ENCODE measurements at places on chromosomes 6 and 20.

- DNase-seq, result no peak
Observed at GRCh38 chr6:77686931-77687330, 34.1 kb downstream of the MEI4 start.

DNA sequence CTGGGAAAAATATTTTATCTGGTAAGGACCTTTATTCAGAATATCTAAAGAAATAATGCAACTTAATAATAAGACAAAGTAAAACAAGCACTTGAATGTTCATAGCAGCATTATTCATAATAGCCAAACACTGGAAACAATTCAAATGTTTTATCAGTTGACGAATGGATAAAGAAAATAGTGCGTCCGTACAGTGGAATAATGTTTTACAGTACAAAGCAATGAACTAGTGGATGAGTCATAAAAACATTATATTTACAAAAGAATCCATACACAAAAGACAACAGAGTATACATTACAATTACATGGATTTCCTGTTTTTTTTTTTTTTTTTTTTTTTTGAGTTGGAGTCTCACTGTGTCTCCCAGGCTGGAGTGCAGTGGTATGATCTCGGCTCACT, 12.7 kb downstream of the SMAP1 start:
- DNase-seq, result no peak

DNA sequence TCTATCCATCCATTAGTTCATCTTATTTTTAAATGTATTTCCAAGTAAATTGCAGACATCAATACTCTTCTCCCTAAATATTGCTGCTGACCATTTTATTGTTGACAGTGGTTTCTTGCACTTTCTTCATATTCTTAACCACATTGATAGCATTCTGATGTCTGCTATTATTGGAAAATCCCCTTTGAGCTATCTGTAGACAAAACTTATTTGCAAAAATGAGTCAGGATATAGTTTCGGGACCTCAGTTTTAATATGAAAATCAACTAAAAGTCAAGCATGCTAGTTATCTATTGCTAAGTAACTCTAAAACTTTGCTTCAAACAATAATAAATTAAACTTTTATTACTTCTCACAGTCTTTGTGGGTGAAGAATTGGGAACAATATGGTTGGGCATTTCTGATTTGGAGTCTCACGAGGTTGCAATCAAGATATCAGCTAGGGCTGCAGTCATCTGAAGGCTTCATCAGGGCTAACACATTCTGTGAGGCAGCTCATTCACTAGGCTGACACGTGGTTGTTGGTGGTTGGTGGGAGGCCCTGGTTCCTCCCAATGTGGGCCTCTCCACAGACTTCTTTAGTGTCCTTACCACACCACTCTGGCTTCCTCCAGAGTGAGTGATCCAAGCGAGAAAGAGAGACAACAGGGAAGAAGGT, 32.7 kb downstream of the CD109 start:
- DNase-seq, result no peak

GRCh38 chr6:165774903-165775601, 112.0 kb upstream of the PDE10A start:
- DNase-seq, result no peak

Measured in right forelimb (tissue), 1 donor.